ENCODE measurements at places on chromosomes 16 and 17.

DNA sequence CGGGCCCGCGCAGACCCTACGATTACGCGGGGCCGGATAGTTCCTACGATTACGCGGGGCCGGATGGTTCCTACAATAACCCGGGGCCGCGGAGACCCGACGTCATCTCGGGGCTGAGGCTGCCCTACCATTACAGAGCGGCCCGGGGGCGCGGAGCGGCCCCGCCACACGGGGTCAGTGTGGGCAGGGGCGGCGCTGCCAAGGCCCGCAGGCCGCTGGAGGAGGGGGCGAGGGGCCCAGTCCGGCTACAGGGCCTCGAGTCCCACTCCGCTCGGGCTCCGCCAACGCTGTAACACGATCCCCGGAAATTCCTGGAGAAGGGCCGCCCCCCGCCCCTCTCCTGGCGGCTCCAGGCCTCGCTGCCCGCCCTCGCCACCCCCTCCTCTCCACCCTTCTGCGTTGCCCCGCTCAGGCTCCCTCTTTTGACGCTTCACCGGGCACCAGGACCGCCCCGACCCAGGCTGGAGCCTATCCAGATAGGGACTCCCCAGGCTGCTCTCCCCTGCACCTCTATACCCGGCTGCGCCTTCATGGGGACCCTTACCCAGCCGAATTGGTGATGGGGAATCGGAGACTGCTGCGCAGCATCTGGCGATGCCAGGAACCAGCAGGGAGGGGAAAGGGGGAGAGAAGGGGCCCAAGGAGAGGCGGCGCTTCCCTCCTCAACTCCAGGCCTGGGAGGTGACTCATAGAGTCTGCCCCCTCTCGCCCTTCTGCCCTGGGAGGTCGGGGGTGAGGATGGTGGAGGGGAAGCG lies at the start of gene RAB34:
TSS of gene RAB34 (minus strand) at position 291 of the 755 bp plus-strand sequence. CDS start 602 bp downstream, outside the sequence.
- peak; percentile 39 for DNase-seq

GRCh38 chr16:6863135-6863534 lies 469.5 kb upstream of the RBFOX1 start:
- DNase-seq, result no peak

DNA sequence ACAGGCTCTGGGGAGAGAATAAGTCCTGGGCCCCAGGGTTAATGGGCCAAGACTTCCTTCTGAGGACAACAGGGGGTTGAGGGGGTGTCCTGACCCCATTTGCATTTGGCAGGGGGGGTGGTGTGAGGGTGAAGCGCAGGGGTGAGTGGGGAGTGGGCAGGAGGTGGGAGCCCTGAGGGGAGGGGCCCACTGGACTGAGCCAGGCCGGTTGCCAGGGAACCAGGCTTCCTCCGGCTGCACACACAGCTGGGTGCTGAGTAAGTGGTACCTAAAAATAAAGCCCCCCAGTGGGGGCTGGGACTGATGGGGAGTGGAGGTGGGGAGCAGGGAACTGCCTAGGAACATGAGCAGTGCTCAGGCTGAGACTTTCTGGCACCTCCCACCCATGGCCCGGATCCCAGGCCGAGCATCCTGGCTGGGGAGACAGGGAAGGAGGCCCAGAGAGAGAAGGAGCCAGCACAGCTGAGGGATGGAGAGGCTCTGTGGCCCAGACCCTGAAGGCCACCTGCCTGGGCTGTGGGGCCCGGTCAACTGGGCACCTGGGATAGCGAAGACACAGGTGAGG lies 7.5 kb upstream of the RASD1 start:
- DNase-seq, result no peak

- peak; percentile 85 for DNase-seq
Observed at GRCh38 chr16:85819245-85819644, 19.8 kb downstream of the COX4I1 start.

DNA sequence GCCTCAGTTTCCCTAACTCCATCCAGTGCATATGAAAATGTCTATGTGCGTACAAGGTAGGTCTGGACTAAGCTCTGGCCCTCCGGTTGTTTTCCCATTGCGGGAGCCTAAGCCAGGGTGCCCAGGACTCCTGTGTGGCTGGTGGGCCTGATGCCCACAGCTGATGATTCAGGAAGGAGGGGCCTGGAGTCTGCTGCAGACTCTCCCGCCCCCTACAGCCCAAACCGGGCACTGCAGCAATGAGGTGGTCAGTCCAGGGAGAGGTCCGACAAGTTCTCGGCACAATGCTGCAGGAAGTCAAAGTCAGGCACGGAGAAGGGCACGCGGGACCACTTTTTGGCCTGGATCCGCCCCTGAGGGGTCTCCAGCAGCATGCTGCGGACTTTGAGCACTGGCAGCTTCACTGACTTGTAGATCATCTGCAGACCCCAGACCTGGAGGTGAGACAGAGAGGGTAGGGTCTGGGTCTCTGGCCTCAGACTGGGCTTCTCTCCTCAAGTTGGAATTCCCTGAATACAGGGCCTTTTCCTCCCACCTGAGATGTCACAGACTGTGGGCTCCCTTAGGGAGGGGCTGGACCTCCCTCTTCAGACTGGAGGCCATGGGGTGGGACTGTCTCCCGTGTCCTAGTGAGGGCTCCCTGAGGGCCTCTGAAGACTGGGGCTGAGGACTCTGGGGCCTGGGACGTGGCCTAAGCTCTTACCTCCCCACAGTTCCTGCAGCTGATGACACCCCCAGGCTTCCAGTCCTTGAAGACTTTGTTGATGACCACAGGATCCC lies 3.4 kb upstream of the ZNF385C start:
- DNase-seq, result peak; percentile 87

DNA sequence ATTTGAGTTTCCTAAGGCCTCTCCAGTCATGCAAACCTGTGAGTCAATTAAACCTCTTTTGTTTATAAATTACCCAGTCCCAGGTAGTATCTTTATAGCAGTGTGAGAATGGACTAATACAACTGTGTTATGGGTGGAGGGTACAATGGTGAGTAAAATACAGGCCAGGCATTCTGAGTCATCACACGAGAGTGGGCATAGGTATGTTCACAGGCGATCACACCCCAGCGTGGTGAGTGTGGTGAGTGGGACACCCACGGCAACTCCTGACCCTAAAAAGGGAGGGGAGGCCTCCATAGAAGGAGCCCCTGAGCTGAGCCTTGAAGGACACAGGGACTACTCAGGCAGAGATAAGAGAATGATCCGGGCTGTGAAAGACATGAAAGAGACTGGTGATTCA lies 22.6 kb upstream of the MAPT start:
- DNase-seq, result no peak

- no peak for DNase-seq
Observed at GRCh38 chr16:74936902-74937560, 47.9 kb downstream of the WDR59 start.

DNA sequence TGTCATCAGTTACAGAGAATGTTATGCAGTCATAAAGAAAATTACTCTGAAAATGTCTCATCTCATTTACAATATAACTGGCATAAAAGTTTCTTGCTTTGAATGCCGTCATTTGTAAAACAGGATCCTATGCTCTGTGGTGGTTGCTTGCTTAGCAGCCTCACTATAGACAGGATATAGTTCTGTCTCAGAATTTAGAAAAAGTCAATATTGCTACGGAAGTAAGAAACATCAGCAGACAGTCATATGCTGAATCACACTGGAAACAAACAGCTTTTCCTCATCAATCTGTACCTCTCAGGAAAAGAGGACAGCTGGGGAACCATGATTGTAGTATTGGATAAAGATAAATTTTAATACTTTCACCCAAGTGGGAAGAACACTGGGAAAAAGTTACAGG lies 105.5 kb downstream of the MYO1D start:
- DNase-seq, result no peak

GRCh38 chr17:15351478-15351840 lies 10.1 kb upstream of the TEKT3 start:
- DNase-seq, result no peak

DNA sequence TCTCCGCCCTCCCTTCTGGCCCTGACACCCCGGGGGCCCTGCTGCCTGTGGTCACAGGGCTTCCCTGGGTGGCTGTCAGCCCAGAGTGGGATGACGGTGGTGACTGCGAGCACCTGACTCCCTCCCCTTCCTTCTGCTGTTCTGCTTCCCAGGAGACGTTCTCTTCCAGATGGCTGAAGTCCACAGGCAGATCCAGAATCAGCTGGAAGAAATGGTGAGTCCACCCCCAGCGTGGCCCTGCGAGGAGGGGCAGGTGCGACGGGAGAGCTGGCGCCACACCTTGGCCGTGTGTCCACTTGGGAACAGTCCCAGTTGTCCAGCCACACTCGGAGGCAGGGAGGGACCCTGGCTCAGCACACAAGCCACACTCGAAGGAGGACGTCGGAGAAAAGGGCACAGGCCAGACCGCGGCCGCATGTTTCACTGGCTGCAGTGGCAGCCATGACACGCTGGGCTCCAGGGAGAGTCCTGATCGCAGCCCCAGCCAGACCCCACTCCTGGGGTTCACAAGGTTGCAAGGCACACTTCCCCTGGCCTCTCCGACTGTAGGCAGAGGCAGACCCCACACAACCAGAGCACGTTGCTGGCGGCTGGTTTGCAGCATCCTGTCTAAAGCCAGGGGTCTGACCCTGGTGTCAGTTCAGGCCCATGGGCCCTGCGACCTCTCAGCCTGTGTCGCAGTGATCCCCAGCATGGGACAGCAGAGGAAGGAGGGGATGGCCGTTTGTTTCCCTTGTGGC lies 49.9 kb downstream of the BAIAP2 start:
- no peak for DNase-seq

DNA sequence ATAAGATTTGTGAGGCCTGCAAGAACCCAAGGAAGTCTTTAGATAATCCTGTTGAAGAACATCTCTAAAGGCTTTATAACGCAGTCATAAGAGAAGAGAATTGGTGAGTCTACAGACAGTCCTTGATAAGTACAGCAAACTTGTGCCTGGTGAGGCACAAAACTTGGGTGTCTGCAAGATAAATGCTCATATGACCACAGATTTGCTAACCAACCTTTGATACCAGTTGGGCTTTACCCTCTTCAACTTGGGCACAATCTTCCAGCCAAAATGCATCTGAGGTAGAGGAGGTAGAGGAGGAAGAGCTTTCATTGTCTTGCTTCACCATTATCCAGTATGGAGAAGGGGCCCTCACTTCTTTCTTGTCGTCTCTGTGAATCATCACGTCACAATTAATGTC lies 16.9 kb downstream of the PDZD9 start:
- no peak for DNase-seq

DNA sequence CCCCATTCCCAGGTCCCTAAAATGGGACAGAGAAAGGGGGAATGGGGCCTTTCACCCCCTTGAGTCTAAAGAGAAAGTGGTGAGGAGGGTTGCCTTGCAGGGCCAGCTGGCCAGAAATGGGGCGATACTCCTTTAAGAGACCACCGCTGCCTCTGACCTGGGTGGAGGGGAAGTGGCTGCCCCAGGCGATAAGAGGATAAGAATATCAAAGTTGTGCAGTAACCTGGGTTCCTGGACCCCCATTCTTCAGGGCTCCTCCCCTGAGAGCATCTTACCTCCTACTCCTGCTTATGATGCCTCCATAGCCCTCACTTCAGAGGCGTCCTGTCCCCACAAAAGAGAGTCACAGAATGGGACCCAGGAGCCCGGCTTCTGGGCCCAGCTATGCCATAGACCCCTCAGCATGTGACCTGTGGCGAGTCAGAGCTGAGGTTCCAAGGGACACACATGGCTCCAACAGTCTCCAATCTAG lies 5.2 kb upstream of the TSPOAP1 start:
- no peak for DNase-seq

GRCh38 chr17:45948498-45948880 lies 50.6 kb upstream of the STH start:
- DNase-seq, result no peak

GRCh38 chr17:68775969-68776368 lies 174.8 kb upstream of the FAM20A start:
- DNase-seq, result no peak

- DNase-seq, result no peak
Observed at GRCh38 chr17:1956134-1956533, 69.0 kb downstream of the RTN4RL1 start.

DNA sequence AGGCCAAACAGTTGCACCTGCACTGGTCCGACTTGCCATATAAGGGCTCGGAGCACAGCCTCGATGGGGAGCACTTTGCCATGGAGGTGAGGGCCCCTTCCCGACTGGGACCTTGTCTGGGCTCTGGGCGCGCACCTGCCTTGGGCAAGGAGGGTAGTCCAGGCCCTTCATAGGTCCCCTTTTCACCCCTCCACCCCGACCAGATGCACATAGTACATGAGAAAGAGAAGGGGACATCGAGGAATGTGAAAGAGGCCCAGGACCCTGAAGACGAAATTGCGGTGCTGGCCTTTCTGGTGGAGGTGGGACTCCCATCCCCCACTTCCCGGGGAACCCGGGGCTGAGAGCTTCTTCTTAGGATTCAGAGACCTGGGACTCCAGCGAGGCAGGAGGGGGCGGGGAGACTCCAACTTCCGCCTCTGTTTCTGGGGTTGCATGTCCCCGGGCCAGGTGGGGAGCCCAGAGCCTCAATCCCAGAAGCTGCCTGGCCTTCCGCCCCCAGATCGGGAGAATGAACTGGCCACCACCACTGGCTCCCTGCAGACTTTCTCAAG lies 7.8 kb downstream of the CA4 start:
- no peak for DNase-seq

DNA sequence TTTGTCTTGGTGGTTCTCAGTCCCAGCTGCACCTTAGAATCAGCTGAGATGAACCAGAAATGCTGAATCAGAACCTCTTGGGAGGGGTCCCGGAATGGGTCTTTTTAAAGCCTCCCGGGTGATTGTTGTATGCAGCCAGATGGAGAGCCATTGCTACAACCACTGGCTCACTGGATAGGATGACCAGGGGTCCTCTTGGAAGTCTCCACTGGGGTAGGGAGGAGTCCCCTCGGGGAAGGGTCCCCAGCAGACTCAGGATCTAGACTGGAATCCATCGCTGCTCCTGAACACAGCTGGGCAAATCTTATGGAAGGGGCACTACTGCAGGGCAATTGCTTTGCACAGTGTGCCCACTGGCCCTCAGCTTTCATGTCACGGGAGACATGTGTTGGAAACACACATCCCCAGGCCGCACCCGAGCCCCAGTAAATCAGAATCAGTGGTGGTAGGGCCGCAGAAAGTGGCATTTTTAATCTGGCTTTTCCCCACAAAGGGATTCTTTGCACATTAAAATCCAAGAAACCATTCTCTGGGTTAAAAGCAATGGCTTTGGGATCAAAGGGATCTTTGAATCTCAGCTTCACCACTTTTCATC lies 117.3 kb downstream of the IRX5 start:
- DNase-seq, result no peak

- DNase-seq, result no peak
Observed at GRCh38 chr17:48613862-48614694, 1.0 kb downstream of the HOXB8 start.
